ENCODE measurements at places on chromosomes 6 and 20.

DNA sequence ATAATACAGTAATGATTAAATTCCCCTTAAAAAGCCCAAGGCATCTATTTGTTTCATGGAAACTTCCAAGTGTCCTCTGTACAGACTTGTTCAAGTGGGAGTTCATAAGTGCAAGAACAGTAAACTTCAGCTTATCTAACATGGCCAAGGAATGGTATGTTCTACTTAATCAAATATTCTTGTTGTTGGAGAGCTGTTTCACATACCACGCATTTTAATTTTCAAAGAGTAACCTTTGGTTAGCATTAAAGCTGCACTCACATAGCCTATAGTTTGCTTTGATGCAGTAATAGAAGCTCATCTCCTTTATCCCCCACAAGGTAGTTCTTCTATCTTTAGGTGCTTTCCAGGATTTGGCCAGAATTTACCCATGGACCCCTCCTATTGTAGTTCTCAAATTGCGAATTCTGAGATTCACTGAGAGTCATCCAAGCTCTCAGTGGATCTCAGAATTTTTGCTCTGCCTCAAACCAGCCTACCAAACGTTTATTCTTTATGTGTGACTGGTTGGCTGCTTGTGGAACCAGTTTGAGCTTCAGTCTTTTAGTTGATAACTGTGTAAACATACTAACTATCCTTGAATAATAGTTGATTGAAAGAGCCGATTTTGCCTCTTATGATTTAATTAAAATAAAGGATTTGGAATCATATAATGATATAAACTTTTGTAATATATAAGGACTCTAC is 668.0 kb upstream of the FLRT3 start:
- DNase-seq, result no peak

DNA sequence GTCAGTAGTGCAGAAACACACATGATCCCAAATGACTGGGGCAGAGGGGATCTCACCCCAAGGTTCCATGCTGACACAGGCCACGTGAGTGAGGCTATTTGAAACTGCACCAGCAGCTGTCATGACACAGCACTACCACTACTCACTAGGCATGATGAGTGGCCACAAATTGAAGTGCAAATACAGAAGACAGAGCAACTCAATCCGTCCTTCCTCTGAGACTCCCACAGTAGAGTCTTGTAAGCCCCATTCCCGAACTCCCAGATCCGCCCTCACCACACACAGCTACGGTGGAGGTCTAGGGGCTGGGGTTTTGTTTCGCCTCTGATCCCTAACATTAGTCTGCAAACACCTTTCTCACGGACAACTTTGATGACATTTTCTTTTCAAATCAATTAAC is 113.3 kb upstream of the NUP153 start:
- DNase-seq, result no peak

- no peak for DNase-seq
Observed at GRCh38 chr6:92289831-92290230, 1129.5 kb downstream of the EPHA7 start.

DNA sequence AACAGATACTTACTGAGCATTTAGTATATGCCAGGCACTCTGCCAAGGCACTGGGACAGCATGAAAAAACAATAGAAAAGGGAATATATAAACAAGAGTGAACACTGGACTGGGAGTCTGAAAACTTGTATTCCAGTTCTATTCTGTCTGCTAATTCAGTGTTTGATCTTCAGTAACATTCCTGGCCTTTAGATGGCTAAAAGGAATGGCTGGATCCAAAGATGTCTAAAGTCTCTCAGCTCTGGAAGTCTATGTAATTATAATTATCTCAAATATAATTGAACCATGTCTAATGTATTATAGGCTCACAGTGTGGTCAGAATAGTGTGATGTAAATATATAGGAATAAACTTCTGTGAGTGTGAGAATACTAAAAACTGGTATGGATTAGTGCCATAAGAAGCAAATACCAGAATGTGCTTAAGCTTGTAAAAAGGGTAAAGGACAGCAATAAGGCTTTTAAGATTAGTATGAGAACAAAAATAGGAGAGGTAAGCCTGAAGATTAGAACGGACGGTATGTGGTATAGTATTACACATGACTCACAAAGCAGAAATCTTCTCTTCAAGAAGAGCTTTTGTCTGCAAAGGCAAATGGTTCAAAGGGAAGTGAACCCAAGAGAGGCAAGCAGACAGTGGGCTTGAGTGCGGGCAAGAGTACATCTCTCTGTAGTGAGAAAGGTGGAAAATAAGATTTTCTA is 68.5 kb downstream of the TMEM200A start:
- no peak for DNase-seq

- no peak for DNase-seq
Observed at GRCh38 chr6:41713159-41713649, 22.2 kb downstream of the TFEB start.

DNA sequence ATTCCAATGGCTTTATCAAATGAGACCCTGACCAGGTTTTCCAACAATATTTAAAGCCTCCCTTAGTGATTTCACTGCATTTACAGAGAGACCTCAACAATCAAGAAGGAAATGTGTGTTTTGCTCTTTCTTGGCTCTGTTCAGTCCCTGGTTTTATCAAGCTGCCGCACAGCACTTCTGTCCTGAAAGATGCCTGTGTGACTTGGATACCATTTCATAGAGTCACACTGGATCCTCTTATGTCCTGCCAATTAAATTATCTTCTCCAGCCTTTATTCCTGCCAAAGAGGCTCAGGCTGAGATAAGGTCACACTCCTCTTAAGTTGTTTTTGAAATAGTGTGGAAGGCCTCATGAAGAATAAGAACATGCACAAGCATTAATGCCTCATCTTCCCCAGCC is 197.0 kb upstream of the RNF217 start:
- DNase-seq, result no peak

GRCh38 chr6:41634657-41635056 is 3.6 kb upstream of the MDFI start:
- DNase-seq, result no peak

GRCh38 chr6:3144571-3144970 is 12.8 kb downstream of the TUBB2A start:
- no peak for DNase-seq

- DNase-seq, result no peak
Observed at GRCh38 chr6:55594442-55594841, 15.4 kb upstream of the HMGCLL1 start.

GRCh38 chr6:73642530-73642929 is 11.3 kb downstream of the SLC17A5 start:
- DNase-seq, result no peak

- DNase-seq, result no peak
Observed at GRCh38 chr6:88704980-88705379, 258.4 kb downstream of the RNGTT start.

GRCh38 chr20:25544311-25544710 is 41.0 kb downstream of the NINL start:
- no peak for DNase-seq

DNA sequence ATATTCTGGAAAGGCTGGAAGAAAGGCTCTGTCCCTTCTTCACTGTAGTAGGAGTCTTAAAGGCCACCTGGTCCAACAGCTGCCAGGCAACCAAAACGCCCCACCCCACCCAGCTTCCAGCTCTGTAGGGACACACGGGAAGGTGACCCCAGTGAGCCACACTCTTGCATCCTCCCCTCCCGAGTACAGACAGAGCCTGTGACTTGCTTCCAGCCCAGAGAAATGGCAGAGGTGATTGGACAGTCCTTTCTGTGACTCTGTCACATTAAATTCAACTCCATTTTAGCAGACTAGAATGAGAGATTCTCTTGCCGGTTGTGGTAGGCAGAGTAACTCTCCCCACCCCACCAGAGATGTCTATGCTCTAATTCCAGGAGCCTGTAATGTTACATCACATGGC is 226.2 kb upstream of the ARID1B start:
- no peak for DNase-seq

- no peak for DNase-seq
Observed at GRCh38 chr6:38542031-38542430, 97.7 kb downstream of the BTBD9 start.

DNA sequence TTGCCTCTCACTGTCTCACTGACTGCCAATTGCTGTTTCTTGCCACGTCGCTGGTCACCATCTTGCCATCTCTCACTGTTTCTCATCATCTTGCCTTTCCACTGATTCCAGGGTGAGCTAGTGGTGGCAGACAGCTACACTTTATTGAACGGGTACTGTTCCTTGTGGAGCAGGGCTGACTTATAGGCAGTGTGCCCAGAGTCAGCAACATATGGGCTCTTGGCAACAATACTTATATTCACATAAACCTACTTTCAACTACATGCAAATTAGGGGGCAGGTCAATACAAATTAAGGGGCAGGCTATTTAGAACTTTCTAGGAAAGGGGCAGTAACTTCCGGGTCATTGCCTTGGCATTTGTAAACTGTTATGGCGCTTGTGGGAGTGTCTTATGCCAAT is 186.2 kb upstream of the SYNDIG1 start:
- no peak for DNase-seq

GRCh38 chr6:129501740-129502660 is 208.0 kb downstream of the ARHGAP18 start:
- no peak for DNase-seq

- no peak for DNase-seq
Observed at GRCh38 chr6:70028246-70028645, 161.9 kb downstream of the COL19A1 start.

DNA sequence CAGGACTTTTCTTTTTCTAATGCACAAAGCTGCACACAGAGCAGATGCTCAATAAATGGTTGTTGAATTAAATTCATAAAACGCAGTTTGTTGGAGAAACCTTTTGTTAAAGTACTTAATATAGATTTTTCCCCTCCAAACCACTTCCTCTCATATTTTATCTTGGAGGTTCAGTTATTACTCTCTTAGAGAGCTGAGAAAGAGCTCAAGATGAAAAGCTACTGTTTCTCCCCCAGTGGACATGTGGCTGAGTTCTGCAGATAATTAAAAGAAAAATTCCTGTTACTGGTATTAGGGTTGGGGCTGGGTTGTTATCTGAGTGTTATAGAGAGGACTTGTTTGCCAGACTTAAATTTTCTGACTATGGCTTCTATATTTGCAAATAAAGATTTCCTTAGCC is 294.0 kb downstream of the TBC1D7 start:
- DNase-seq, result no peak

DNA sequence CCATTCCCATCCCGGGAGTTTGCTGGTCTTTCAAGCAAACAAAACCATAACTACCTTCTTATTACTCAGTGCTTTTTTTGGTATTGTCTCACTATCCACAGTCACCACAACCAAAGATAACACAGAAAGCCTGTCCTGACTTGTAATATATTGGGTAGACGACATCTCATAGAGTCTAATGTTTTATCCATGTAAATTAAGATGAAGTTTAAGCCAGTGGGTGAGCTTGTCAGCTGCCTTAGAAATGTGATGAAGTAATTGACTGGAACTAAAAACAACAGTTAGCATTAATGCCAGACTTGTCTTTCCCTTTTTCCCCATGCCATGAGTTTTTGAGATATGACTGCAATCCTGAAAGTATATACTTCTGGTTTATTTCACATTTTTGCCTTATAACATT is 282.7 kb upstream of the PRDM1 start:
- DNase-seq, result no peak

GRCh38 chr6:11201772-11202512 is 30.5 kb downstream of the NEDD9 start:
- DNase-seq, result no peak

DNA sequence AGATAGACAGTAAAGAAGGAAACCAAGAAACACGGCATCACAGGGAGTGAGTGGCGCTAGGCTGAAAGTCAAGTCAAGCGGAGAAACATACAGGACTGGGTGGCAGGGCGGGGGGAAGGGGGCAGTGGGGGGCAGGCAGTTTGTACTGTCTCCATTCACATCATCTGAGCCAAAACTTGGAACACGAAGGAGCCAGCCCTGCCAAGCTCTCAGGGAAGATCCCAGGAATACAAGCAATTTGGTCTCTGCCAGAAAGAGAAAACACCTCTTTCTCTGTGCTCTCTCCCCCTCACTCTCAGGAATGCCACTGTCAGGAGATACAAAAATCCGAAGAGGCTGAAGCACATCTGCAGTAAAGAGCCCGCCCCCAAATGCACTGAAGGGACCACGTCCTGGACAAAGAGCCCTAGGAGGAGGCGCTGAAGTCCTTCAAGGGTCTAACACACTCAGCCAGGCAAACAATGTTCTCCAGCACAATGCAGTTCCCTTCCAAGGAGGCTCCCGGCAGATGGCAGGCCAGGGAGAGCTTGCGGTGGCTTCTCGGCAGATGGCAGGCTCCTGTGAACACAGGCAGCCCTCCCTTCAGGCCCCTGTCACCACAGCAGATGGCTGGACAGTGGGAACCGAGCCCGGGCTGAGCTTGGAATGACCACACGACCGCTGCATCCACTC is 90.0 kb downstream of the ATP9A start:
- no peak for DNase-seq

GRCh38 chr6:128246472-128247260 is 273.7 kb downstream of the PTPRK start:
- DNase-seq, result no peak

GRCh38 chr6:50851049-50851845 is 32.6 kb downstream of the TFAP2B start:
- no peak for DNase-seq

- DNase-seq, result no peak
Observed at GRCh38 chr6:138493413-138493812, 5.9 kb downstream of the NHSL1 start.

DNA sequence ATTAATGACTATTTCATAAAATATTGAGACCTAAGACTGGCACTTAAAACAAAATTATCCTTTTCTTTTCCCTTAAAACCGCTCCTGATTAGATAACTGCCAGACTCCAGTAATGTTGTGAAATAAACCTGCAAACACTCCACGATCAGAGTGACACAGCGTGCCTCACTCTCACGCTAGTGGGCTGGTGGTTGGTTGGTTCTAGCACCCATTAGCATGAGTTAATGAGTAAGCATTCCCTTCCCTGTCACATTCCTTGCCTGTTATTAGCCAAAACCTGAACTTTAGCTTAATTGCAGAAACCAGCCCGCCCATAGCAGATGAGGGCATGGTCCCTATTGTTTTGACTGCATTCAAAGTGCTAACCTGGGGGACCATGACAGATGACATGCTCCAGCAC is 193.4 kb downstream of the CD83 start:
- no peak for DNase-seq

GRCh38 chr20:22773344-22773743 is 189.0 kb upstream of the FOXA2 start:
- no peak for DNase-seq

GRCh38 chr6:9399916-9400315 is 964.6 kb upstream of the SLC35B3 start:
- no peak for DNase-seq

All from vagina (tissue), 2 donors.